ENCODE measurements at places on chromosomes 4 and X.

- DNase-seq, result no peak
Observed at GRCh38 chr4:186703510-186703909, 20.1 kb downstream of the FAT1 start.

DNA sequence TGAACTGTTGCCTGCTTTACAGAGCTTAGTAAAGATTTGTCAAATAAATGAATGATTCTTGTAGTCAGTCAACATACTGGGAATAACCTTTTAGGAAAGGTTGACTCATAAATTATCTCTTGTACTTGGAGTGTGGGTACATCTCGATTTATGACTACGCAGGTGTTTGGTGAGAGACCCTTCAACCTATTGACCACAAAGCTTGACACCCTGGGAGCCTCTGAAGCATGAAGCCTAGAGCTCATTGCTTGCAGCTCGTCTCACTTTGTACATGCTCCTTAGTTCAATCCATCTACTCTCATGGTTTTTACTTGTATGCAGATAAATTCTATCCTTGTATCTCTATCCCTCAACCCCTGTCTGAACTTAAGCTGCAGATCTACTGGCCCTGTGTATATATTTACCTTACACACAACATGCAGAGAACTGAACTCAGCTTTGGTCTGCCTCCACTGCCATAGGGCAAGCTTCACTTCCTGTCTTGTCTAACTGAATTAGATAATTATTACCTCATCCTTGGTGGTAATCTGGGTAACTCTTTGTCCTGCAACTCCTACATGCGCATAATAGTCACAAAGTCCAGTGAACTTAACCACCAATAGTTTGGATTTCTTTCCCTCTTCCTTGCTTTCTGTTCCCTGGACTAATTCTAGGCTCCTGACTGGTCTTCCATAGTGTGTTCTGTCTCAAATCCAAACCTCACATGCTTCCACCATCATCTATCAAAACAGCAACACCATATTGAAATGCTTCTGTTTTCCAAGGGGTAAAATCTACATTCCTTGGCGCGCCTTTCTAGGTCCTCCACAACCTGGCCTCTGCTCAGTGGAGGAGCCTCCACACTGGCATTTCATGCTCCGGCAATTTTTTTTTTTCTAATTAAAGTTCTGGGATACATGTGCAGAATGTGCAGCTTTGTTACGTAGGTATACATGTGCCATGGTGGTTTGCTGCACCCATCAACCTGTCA lies 32.2 kb upstream of the FAT1 start:
- DNase-seq, result no peak

DNA sequence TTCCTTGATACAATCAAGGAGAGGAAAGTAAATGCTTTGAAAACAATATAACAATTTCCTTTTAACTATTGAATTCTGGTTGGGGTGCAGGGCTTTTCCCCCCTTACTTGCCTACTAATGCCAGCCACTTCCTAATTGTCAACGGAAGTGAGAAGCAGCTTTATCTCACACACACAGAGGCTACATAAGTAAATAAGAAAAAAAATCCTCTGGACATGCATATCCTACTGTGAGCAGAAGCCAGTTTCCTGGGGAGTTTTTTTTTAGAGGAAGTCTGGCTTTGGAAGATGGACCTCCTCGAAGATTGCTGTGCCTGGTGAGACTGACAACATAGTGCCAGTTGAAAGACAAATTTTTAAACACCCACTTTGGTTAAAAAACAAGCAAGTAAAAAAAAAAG lies 180.6 kb downstream of the OPHN1 start:
- DNase-seq, result no peak

- DNase-seq, result no peak
Observed at GRCh38 chr4:37648084-37648817, 37.9 kb downstream of the RELL1 start.

DNA sequence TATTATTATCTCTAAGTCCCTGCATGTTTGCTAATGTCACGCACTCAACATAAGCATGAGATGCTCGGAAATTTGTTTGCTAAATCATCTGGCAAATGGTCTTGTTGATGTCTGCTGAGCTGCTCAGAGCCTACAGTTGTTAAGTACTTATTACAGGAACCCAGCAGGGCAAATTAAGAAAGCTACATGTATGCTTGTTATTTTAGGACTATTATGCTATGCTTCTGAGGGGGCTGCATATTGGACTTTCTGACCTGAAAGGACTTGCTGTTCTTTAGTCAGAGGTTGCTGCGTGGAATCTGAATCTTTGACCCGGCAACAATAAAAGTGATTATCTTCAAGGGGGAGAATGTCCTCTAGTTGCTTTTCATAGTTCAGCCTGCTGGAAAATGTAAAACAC lies 36.3 kb upstream of the TENM3 start:
- no peak for DNase-seq

DNA sequence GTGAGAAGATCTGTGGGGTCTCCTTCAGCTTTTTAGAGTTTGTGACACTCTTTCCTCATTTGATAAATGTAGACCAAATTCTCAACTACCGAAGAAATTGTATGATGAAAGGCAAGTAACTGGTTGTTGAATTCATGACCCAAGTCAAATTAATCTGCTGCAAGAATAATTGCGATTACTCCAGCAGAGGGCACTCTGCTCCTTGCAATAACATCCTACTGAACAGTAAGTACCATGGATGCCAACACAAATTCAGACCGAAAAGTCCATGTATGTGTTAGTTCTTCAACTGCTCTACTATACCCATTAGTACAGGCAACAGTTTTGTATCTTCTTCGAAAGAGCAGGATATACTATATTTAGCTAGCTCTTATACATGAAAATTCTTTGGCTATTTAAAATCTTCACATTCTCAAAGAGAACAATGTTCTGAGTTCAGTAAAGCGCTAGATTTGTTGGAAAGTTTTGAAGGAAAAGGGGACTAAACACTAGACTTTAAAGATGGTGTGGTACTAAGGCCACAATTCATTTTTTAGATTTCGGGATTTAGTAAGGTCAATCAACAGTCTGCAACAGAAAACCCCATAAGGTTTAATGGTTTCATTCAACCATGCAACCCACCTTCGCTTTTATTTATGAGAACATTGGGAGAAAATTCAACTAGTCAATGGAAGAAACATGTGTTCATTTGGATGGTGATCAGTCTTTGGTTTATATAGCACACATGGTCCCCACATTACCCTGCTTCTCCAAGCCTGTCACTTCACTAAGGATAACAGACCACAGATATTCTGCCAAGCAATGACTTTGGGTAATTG lies 105.4 kb upstream of the TBC1D9 start:
- DNase-seq, result no peak
